ENCODE measurements at places on chromosomes 6 and 20. TPM values are rescaled to one million over a fixed set of nuclear protein-coding genes. Genes with fewer than 3 reads are reported as not detected.

Gene TNFRSF6B
- not detected for total RNA-seq

Gene STX11
- total RNA-seq: 6.2 TPM

Gene TSHZ2
- 31.8 TPM for total RNA-seq

DNA sequence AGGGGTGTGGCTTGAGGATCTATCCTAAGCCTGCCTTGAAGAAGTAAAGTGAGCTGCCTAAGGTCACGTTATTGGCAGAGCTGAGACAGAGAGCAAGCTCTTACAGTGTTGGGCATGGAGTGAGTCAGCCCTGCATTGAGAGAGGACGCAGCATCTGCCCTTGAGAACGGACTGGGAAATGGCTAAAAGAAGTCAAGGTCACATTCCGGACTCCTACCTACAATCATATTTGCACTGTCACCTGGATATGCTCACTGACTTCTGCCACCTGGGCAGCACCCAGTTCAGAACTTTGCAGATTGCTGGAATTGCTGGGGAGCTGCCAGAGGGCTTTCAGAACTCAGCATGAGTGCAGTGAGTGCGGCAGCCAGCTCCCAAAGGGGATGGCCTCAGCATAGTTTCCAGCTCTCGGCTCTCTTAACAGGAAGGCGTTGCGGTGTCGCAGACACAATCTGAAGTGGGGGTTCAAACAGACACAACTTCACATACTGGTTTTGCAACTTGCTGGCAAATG is 199.3 kb upstream of the SGK1 start:
- H3K27me3 ChIP-seq: no peaks in the 10 kb centered on the region
- H3K4me3 ChIP-seq: no peak overlapping the region
- no peak overlapping the region for H3K27ac ChIP-seq
- H3K4me1 ChIP-seq: peaks cover 18% of the 10 kb centered on the region
- H3K36me3 ChIP-seq: no peaks in the 10 kb centered on the region

DNA sequence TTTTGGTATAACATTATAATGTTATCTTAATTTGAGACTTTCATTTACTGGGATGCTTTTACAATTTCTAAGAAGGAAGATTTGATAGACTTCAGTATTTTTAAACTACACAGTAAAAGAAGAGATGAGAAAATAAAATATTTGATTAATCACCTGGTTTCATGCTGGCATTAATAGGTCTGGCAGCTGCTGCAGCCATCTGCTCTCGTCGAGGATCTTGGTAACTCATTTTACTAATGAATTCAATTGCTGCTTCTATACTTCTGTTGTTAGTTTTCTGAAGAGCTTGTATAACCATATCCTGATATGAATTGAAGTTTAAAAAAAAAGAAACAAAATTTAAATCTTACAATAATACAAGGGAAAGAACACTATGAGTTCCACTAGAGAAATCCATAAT is 23.0 kb downstream of the LATS1 start:
- no peak overlapping the region for H3K4me3 ChIP-seq
- no peak for DNase-seq
- H3K36me3 ChIP-seq: peaks cover 24% of the 10 kb centered on the region
- no peaks in the 10 kb centered on the region for H3K27me3 ChIP-seq
- H3K4me1 ChIP-seq: peaks cover 4% of the 10 kb centered on the region

All from CD4-positive, alpha-beta memory T cell (primary cell).